ENCODE measurements at places on chromosomes 11 and 22.

GRCh38 chr11:102666331-102666957, 39.1 kb downstream of the MMP27 start:
- DNase-seq, result peak; percentile 52

DNA sequence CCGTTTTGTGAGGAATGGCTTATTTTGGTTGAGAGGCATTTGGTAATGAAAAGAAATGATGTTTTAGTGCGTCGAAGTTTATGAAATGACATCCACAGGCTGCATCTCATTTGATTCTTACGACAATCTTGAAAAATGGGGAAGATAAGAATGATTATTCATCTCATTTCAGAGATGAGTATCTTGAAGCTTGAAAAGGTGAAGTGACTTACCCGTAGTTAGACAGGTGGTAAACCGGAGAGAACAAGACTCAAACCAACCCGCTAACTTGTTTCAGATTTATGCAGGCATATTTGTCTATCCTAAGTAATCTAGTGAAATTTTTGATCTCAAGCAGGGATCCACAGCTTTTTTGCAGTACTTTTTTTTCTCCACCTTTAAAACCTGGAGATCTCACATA, 9.1 kb upstream of the SORL1-AS1 start:
- DNase-seq, result no peak

DNA sequence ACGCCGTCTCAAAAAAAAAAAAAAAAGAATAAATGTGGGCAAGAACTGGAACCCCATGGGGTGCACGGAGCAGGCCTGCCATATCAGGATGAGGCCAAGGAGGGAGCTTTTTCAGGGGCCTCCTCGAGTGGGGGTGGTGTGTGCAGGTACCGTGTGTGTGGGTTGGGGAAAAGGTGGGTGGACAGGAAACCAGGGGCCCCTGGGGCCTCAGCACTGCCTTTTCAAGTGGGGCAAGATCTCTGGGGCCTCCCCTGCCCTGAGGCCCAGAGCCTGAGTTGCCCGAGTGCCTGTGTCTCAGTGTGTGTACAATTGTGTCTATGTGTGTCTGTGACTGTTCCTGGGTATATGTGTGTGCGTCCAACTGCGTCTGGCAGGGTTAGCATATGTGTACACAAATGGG, 23.8 kb downstream of the TEF start:
- no peak for DNase-seq

DNA sequence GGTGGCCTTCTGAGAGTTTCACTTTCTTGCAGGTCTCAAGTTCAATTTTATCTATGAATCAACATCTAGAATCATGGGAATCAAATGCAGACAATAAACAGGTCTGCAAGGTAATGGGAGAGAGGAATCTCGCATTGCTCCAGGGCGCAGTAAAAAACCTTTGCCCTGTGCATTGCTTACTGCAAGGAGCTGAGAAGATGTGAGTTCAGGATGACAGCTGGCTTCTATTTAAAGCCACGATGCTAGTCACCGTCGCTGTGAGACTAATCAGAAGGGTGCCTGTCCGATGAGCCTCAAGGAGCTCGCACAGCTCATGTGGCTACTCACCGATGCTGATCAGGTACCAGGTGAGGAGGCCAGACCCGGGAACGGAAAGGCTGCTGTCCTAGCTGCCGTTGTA, 30.2 kb upstream of the APOA1 start:
- DNase-seq, result no peak

DNA sequence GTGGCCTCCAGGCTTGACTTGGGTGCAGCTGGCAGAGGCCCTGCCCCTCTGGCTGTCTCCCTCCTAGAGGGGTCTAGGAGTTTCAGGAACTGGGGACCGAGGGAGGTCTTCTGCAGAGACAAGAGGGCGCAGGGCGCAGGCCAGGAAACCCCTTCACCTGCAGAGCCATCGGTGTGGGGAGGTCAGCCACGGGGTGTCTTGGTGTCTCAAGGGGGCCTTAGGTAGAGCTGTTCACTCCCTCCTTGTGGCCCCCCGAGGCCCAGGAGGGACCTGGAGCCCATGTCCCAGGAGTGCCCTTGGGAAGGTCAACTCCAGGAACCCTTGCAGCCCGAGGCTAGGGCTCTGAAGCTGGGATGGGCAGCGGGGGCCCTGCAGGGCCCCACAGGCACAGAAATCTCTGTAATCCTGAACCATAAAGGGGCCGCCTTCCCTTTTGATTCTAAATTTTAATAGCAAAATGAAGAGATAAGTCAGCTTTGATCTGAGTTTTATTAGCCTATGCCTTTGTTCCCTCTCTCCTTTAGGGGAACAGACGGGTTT, 31.4 kb upstream of the TH start:
- no peak for DNase-seq

- no peak for DNase-seq
Measured at GRCh38 chr11:129657866-129658525, 157.7 kb upstream of the TMEM45B start.

GRCh38 chr11:56545531-56545930, 2.5 kb upstream of the OR5M11 start:
- DNase-seq, result no peak

DNA sequence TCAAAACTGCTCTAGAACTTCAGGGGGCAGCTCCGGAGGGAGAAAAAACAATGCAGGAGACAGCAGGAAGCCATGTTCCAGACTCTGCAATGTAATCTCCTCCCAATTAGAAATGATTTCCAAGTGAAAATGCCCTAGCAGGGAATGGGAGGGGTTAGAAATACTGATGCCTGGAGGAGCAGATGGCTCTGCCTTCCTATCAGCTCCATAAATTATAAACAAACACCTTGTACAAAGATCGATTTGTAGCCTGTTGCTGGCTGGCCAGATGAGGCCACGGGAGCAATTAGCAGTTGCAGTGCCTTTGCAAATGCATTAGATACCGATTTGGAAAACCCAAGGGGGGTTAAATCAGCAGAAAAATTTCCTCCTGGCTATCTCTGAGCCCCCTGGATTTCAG, 46.6 kb upstream of the CHRM4 start:
- no peak for DNase-seq

Data from H4 (cell line).